ENCODE measurements at places on chromosomes 3 and 15.

DNA sequence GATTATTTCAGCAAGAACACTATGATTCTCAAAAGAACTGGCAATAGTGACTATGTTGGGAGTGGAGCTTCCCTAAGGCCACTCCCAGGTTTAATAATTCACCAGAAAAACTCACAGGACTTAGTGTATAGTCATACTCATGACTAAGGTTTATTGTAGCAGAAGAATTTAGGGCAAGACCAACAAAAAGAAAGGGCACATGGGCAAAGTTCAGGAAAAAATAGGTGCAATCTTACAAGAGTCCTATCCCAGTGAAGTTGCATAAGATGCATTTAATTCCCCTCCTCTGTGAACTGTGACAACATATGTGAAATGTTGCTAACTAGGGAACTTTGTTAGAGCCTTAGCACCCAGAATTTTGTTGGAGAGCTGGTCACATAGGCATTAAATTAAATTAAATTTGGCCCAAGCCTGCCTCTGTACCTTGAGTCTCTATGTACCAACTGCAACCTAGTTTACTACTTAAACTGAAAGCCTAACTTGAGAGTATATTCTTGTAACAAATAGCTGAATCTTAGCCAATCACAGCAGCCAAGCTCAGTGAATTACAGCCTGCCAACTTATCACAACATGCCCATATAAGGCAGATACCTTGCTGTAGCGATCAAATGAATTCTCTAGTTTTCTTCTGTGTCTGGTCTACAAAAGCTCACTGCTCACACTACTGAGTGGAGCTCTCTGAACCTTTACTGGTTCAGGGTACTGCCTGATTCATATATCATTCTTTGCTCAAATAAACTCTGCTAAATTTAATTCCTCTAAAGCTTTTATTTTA is 386.2 kb upstream of the ARHGEF26 start:
- no peak for DNase-seq

GRCh38 chr3:120767106-120767505 is 24.6 kb downstream of the GTF2E1 start:
- DNase-seq, result no peak

- no peak for DNase-seq
These were observed 152.7 kb downstream of the IL20RB start for GRCh38 chr3:137110392-137110996.

- no peak for DNase-seq
These were observed 439.0 kb upstream of the GOLIM4 start for GRCh38 chr3:168534761-168535160.

- DNase-seq, result no peak
These were observed 133.8 kb upstream of the IQSEC1 start for GRCh38 chr3:13206799-13207577.

- DNase-seq, result no peak
These were observed 86.3 kb downstream of the SH3GL3 start for GRCh38 chr15:83533410-83533962.

GRCh38 chr3:85801955-85802354 is 843.2 kb downstream of the CADM2 start:
- DNase-seq, result no peak

DNA sequence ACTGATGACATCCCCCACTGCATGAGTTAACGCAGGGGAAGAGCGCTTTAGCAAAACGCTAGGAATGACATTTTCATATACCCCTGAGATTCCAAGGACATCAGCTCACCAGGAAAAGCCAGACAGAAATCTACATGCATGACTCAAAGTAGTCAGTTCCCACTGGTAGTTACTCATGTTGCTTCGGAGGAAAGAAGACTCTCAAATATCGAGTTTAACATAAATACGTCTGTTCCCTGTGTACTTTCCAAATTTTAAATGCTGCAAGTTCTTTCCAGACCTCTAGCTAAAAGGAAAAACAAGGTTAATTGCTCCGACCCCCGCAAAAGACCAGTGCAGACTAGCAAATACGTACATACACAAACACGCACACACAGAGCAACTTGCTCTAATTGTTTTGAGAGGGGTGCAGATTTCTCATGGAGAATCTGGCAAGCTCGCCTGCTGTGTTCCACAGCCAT is 115.4 kb upstream of the PRICKLE2 start:
- DNase-seq, result no peak

DNA sequence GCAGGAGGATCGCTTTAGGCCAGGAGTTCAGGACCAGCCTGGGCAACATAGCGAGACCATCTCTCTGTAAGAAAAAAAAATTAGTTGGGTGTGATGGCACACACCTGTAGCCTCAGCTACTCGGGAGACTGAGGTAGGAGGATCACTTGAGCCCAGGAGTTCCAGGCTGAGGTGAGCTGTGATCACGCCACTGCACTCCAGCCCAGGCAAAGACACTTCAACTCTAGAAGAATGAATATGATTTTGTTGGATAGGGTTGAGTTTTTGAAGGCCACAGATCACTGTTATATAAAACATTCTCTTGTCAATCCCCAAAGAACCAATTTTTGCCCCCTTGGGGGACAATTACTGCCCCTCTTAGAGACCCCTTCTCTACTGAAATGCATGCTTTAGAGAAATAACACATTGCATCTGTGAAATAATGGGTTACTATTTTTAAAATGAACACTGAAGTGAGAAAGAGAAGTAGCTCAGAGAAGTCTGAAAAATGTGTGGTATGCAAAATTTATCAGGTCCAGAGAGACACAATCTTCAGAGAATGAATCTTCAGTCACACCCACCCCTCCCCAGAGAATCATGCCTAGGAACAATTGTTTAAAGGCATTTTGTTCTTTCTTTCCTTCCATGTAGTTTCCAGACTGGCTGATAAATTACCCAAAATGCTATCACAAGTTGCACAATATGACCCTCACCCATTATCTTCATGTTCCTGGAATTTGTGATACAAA is 42.7 kb downstream of the METTL6 start:
- DNase-seq, result no peak

GRCh38 chr3:53193466-53194209 is 32.6 kb downstream of the PRKCD start:
- DNase-seq, result no peak

- no peak for DNase-seq
These were observed 4.5 kb downstream of the GPR156 start for GRCh38 chr3:120280566-120280965.

DNA sequence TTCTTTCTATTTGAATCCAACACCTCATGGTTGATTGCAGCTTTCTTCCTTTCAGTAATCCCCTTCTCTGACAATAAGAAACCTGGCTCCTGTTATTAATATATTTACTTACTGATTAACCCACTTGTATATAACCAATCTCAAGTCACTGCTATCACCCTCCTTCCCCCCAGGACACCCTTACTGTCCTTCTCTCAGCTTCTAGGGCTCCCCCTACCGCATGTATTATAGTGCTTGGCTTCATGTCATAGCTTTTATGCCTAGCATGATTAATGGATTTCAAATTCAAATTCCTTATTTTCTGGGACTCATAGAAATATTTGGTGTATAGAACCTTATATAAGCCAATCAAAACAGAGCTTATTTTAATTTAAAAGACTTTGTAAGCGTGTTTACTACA is 75.7 kb upstream of the BNIP2 start:
- no peak for DNase-seq

- no peak for DNase-seq
These were observed 376.8 kb upstream of the ALCAM start for GRCh38 chr3:104989878-104990277.

DNA sequence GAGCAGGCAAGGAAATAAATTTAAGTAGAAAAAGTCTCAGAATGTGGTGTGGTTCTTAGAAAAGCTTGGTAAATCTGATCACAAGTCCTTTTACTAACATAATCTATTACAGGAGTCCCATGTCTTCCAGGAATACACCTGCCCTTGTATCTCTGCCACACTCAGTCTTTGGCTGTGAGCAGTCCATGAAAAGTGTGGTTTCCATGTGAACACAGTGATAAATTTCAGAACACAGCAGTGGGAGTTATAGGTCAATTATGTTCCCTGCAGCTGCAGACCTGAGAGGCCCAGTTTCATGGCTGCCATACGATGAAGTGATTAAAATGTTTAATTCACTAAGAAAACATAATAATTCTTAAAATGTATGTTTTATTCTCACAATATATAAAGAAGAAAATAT is 366.9 kb upstream of the STAC start:
- DNase-seq, result no peak

GRCh38 chr15:25062551-25063430 is 108.0 kb downstream of the SNRPN start:
- DNase-seq, result no peak

DNA sequence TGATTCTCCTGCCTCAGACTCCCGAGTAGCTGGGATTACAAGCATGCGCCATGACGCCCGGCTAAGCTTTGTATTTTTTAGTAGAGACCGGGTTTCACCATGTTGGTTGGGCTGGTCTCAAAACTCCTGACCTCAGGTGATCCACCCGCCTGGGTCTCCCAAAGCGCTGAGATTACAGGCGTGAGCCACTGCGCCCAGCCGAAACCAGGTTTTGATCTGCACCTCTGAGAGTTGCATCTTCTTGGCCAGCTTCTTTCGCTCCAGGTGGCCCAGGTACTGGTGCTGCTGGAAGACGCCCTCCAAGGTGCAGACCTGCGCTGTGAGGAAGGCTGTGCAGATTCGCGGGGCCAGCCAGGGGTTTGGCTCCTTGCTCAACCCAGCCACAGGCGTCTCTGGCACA is 275.4 kb upstream of the LRRC3B start:
- DNase-seq, result no peak

DNA sequence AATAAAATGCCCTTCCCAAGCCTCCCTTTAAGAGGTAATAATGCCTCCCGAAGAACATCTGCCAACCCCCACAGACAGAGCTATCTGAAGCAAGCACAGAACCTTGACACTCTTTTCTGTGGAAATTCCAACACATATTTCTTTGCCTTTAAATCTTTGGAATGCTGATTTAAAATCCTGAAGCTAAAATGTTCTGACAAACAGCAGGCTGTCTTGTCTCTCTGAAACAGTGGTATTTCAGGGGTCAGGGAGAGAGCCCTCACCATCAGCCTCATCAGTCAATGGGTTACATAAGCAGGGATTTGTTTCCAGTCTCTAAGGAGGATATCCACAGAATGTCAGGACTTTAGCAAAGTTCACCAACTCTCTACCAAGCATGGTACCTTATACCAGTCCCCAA is 27.8 kb upstream of the ARHGEF3 start:
- DNase-seq, result no peak

- no peak for DNase-seq
These were observed 4.1 kb downstream of the EFCAB12 start for GRCh38 chr3:129424185-129424841.

GRCh38 chr15:67901922-67902321 is 62.1 kb upstream of the RNU6-1 start:
- no peak for DNase-seq

GRCh38 chr15:73786538-73786937 is 33.4 kb upstream of the INSYN1 start:
- DNase-seq, result no peak

GRCh38 chr15:75437721-75438120 is 13.8 kb downstream of the SIN3A start:
- DNase-seq, result no peak

DNA sequence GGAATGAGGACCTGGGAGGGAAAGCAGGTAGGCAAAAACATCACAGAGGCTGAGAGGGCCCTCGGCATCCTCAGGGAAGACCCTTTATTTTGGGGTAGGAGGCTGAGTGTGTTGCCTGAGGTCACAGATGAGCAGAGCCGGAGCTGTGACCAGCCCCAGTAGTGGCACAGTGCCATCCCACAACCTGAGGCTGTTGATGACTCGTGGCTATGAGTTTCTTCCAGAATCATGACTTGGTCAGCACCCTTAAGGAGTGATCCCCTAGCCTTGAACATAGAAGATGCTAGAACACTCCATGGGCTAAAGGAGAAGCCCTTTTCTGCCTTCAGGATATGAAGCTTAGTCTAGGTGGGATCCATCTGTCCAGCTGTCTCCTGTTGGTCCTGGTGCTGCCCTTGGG is 19.5 kb upstream of the CXCR6 start:
- no peak for DNase-seq

GRCh38 chr3:60073228-60073627 is 1023.4 kb upstream of the CFAP20DC start:
- no peak for DNase-seq

DNA sequence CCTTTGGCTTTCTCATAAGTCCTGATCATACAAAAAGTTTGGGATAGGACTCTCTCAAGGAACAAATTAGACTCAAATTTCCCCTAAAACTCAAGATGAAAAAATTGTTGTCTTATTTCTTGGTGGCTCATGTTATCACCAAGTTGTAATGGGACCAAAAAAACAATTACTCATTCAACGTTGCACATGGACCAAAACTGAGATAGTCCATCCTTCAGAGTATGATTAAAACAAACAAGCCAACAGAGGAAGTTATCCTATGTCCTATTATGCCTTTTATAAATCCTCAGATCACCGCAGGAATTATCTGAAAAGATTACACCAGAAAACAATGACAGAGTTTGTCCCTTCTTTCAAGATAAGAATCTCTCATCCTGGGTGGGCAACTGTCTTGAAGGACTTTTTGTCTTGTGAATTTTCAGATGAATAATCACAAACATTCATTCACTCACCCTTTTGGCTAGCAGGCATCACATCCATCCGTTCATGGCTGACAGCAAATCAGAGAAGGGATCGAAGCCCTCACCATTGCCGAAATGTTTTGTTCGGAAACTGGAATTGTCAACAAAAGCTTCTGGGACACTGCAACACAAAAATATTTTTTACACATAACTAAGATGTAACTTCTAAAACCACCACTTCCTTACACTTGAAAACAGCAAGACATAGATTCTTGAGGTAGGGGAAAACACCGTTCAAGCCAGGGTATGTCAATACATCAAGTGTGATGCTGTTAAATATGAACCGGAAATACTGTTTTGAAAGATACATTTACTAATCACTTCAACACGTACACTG is 90.4 kb downstream of the FOXP1 start:
- no peak for DNase-seq

DNA sequence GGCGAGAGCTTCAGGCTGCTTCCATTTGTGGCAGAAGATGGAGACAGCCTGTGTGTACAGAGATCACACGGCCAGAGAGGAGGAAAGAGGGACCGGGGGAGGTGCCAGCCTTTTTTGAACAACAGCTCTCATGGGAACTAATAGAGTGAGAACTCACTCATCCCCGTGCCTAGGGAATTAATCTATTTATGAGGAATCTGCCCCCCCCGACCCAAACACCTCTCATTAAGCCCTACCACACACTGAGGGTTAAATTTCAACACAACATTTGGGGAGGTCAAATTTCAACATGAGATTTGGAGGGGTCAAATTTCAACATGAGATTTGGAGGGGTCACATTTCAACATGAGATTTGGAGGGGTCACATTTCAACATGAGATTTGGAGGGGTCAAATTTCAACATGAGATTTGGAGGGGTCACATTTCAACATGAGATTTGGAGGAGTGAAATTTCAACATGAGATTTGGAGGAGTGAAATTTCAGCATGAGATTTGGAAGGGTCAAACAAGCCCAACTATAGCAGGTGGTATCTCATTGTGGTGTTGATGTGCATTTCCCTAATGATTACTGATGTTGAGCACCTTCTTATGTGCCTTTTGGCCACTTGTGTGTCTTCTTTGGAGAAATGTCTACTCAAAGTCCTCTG is 20.6 kb upstream of the RFTN1 start:
- no peak for DNase-seq
